Spleen (tissue), 13 donors: ENCODE measurements at places on chromosomes 2 and 18. TPM values are rescaled to one million over a fixed set of nuclear protein-coding genes. Genes with fewer than 3 reads are reported as not detected.
A peak's percentile ranks its signal among the peaks of the same experiment; 100 is the strongest.

The NYAP2 gene
- not detected for polyA plus RNA-seq

The STARD6 gene
- polyA plus RNA-seq: not detected

The SERPINB3 gene
- polyA plus RNA-seq: 0.05 TPM

The TMEM163 gene
- polyA plus RNA-seq: 10.1 TPM

The EML6 gene
- 5.9 TPM for polyA plus RNA-seq

The CNGA3 gene
- polyA plus RNA-seq: not detected

The DUSP19 gene
- polyA plus RNA-seq: 2.4 TPM

The LIMS4 gene
- 0.48 TPM for polyA plus RNA-seq

DNA sequence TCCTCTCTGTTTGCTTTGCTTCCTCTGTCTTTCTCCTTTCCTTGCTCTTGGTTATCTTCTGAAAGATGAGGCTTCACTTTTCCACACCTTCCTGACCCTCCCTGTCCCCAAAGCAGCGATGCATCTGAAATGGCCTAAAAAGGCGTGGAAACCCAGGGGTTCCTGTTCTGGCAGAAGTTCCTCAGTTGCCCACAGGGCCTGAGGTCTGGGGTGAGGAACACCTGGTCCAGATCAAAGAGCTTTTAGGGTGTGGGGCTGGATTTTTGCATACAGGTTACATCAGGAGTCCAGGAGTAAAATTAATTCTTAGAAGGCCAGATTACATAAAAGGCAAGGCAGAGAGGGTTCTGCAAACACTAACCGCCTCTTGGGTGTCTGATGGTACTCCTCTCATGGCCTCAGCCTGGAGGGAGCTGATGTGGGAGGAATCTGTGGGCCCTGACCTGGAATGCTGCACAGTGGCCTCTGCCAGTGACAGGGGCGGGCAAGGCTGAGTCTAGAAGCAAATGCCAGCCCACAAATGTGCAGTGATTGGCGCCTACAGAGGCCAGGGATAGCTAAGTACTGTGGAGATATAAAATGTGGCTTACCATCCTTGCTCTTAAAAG, 41.8 kb downstream of the INPP4A start:
- DNase-seq: peak; percentile 44

- DNase-seq: no peak
Measured at GRCh38 chr2:150391779-150392178, 95.7 kb downstream of the RND3 start.

- no peak for DNase-seq
Measured at GRCh38 chr18:6743999-6744398, 14.5 kb downstream of the ARHGAP28 start.

- peak; percentile 90 for DNase-seq
Measured at GRCh38 chr2:37648331-37649011, 23.0 kb downstream of the CDC42EP3 start.

DNA sequence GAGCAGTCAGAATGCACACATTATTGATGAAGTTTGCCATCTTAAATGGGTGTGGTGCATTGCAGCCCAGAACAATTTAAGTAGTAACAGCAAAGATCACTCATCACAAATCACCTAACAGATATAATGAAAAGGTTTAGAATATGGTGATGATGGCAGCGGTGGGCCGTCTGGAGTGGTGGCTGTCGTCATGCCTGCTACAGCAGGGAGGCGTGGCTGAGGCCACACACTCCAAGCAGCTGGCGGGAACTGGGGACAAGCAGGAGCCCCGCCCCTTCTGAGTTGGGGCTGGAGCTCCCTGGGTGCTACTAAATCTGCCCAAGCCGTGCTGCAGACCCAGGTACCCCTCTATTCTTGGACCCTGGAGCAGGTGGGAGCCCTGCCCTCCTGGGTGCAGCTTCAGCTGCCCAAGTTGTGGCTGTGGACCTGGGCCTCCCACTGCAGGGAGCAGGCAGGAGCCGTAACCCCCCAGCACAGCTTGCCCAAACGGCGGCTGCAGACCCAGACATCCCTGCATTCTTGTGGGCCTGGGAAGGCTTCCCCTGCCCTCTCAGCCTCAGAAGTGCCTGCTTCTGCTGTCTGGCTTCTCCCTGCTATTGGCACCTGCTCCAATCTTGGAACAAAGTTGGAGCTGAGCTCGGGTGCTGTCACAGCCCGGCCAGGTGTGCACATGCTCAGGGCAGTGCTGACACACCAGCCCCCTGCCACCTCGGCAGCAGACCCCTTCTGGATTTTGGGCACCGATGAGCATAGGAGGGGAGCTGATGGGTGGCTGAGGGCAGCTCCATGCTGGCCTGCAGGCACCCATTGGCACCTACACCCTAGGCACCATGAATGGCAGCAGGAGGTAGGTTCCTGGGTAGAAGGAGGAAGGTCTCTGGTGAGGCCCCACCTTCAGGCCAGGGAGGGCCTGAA, 149.3 kb downstream of the EHBP1 start:
- no peak for DNase-seq

- DNase-seq: peak; percentile 51
Measured at GRCh38 chr2:25328152-25329085, 13.3 kb downstream of the DNMT3A start.

- no peak for DNase-seq
Measured at GRCh38 chr2:33021542-33022227, 74.9 kb downstream of the LTBP1 start.

- no peak for DNase-seq
Measured at GRCh38 chr2:105990624-105991023, 203.5 kb downstream of the UXS1 start.

GRCh38 chr2:208607694-208608093, 201.1 kb downstream of the PTH2R start:
- no peak for DNase-seq

GRCh38 chr2:197927994-197928393, 123.6 kb downstream of the PLCL1 start:
- no peak for DNase-seq

DNA sequence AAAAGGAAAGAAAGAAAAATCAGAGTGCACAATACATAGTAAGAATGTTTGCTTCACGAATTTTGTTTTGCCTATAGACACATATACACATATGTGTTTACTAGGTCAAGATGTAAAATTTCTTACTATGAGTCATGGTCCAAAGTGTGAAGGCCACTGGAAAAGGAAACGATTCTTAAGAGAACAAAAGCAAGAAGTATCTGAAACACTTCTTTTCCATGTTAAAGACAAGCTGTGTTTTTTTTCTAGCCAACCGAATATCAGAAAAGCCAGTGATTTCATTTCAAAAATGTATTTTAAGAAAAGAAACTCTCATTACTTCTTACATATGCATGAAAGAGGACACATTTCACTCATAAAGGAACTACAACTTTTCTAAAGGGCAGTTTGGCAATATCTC, 24.9 kb downstream of the PECR start:
- DNase-seq: no peak

- DNase-seq: no peak
Measured at GRCh38 chr18:35390951-35391700, 14.0 kb upstream of the ZNF396 start.

- no peak for DNase-seq
Measured at GRCh38 chr2:37541516-37541915, 129.9 kb downstream of the CDC42EP3 start.

DNA sequence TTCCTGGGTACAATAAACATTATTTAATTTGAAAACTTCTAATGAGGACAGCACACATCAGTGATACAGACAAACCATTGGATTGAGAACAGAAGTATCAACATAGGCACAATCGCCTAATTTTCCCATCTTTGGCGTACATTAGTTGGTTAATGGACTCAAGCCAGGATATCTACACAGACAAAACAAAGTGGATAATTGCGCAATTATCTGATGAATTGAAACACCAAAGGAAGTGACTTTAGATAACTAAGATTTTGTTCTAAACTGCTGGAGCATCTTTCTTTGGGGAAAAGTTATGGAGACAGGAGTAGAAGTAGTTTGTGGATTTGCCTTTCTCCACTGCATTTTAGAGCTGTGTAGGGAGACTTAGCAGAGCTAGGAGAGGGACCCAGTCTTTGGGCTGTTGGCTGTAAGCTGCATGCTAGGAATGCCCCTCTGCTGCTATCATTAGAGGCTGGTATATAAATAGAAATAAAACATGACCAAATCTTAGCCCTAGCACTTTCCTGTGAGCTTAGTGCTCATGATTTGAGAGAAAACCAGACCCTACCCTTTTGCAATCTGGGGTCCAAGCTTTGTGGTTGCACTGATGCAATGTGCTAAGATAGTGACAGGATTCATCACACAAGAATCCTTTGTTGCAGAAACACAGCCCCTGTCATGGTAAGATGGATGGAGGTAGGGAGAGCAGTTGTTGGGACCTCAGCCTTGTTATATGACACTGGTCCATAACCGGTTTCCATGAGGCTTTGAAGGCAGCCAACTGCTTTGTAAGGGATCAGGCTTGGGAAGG, 264.5 kb upstream of the PIK3C3 start:
- no peak for DNase-seq

- no peak for DNase-seq
Measured at GRCh38 chr2:177660742-177661141, 268.2 kb downstream of the AGPS start.
